Stimulated activated CD4-positive, alpha-beta T cell treated with anti-CD3 and anti-CD28 coated beads, Interleukin-4, amount 100 ng/mL, for 48 hours (primary cell): ENCODE measurements at places on chromosomes 16 and 17.

DNA sequence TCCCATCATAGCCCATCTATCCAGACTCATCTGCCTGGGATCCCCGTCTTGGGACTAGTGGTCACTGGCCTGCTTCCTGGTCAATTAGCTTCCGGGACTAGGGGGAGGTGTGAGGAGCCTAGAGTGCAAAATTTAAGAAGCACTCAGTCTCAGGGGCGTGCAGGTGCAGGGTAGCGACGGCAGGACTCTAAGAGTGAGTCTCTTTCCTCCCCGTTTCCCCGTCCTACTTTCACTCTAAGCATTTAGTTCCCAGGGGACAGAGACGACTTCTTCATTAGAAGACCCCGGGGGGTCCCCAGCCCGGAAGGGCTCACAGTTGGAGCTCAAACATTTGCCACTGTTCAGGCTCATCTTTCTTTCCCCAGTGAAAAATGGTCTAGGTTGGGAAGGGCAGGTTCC, 677 bp upstream of the ZNHIT3 start:
- no peak for DNase-seq

DNA sequence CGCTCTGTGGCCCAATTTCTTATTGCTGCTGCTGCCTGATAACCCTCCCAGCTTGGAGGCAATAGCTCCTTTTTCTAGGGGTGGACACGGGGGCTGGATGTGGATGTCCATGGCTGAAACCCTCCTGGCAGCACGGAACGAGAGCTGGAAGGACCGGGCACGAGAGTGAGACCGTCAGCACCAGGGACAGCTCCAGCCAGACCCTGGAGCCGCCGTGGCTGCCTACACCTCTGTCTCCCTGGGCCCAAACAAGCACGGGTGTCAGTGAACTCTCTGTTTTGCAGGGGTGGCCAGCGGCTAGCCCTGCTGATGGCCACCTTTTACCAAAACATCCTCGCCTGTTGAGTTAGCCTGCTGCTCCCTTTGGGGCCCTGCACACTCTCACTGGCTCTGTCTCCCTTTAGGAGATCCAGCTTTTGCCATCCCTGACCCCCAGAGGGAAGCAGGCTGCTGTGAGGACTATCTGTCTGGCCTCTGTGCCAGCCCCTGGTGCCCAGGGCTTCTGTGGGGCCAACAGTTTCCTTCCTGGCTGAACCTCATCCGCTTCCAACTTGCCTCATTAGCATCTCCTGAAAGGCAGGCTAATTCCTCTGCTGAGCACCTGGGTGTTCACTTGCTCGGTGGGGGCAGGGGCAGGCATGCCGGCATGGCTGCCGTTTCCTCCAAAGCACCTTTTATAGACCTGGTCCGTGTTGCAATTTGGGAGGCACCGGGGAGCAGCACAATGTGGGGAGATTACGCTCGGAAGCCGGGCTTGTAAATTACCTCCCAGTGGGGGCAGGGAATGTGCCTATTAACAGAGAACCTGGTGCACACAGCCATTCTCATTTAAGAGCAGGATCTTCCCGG, 118.1 kb downstream of the ENGASE start:
- peak; percentile 42 for DNase-seq

DNA sequence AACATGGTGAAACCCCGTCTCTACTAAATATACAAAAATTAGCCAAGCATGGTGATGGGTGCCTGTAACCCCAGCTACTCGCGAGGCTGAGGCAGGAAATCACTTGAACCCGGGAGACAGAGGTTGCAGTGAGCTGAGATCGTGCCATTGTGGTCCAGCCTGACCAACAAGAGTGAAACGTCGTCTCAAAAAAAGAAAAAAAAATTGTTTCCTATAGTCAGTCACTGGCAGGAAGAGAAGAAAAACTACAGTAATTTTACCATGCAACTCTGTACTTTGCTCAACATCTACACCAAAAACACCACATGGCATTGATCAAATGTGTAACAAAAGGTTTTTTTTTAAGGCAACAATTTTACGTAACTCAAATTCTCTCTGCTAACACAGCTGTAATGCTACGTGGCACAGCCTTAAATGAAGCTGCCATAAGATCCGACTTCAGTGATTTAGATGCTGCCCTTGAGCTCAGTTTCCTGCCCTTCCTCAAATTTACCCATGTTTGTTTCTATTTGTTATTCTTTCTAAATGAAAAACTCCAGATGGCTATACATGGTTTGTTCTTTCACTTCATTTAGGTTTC, 40.2 kb downstream of the CNOT1 start:
- no peak for DNase-seq

- DNase-seq, result no peak
These were observed 17.7 kb downstream of the CCL17 start for GRCh38 chr16:57422026-57422944.

- peak; percentile 44 for DNase-seq
These were observed 8.7 kb upstream of the UBE2G1 start for GRCh38 chr17:4375039-4375748.

- DNase-seq, result no peak
These were observed 4.5 kb downstream of the PRKCB start for GRCh38 chr16:23840310-23840709.

GRCh38 chr17:44759086-44759915, 513 bp downstream of the ADAM11 start:
- no peak for DNase-seq

GRCh38 chr16:66134875-66135274, 231.6 kb upstream of the CDH5 start:
- no peak for DNase-seq

GRCh38 chr17:37710344-37710886, 34.4 kb downstream of the HNF1B start:
- DNase-seq, result no peak

DNA sequence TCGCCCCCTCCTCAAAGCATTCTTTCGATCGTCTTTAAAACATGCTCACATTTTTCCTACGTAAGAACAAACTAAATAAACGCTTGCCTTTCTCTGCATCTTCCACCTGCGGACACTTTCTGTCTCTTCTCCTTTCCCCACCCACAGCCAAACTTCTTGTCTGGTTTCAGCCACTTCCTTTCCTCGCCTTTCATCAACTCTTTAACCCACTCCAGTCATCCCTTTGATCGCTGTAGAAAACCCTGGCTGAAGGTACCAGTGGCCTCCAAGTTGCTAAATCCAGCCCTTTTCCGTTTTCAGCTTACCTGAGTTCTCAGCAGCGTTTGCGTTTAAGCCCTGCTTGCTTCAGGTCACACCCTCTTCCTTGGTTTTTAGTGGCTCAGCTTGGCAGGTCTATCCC, 483 bp downstream of the RPA1 start:
- no peak for DNase-seq

- DNase-seq, result no peak
These were observed 33.9 kb upstream of the CLEC18B start for GRCh38 chr16:74455213-74455612.

DNA sequence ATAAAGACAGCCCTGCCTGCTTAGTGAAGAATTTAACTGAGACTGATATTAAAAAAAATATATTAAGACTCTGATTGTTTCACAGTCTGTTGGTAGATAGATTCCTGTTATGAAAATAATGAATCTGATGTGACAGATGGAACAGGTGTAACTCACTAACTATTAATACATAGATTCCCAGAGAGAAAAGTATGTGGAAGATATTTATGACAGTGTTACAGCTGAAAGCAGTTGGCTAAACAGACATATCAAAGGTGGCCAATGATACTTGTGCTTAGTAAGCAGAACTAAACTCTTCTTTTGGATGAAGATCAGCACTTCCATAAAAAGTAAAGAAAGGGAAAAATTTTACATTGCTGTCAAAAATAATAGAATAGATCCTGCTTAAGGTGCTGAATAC, 598.2 kb upstream of the CA10 start:
- no peak for DNase-seq

GRCh38 chr16:80500961-80501525, 39.8 kb upstream of the DYNLRB2 start:
- DNase-seq, result no peak

GRCh38 chr17:7123844-7124243, 9.2 kb upstream of the ASGR2 start:
- no peak for DNase-seq

DNA sequence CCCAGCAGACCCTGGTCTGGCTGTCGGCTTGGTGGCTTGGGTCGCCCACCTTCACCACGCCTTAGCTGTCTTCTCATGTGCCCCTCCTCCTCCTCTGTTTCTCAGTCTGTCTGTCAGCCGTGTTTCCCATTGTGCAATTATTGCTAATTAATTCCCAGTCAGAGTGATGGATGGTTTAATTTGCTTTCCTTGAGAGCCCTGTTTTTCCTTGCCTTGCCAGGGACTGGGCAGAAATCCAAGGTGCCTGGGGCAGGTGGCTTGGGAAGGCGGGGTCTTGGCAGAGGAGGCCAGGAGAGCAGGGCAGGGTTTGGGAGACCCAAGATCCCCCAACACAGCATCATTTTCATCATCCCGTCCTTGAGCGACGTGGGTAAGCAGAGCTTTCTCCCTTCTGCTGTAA, 21.3 kb downstream of the NECAB2 start:
- DNase-seq, result no peak

DNA sequence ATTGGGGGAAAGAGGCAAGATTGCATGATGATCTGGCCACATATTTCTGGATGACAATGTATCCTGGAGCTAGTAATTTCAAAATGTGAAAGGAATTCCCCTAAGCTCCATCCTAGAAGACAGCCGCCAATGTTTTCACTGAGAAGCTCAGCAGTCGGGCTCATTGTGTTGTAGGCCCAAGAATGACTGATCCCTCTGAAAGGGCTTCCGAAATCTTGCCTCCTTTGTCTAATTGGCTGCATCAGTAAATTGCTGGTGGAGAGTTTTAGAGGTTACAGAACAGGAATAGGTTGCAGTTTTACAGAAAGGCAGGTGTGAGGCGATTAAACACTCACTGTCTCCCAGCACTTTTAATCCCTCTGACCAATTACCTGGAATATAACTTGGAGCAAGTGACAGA, 464.1 kb upstream of the SALL1 start:
- no peak for DNase-seq

DNA sequence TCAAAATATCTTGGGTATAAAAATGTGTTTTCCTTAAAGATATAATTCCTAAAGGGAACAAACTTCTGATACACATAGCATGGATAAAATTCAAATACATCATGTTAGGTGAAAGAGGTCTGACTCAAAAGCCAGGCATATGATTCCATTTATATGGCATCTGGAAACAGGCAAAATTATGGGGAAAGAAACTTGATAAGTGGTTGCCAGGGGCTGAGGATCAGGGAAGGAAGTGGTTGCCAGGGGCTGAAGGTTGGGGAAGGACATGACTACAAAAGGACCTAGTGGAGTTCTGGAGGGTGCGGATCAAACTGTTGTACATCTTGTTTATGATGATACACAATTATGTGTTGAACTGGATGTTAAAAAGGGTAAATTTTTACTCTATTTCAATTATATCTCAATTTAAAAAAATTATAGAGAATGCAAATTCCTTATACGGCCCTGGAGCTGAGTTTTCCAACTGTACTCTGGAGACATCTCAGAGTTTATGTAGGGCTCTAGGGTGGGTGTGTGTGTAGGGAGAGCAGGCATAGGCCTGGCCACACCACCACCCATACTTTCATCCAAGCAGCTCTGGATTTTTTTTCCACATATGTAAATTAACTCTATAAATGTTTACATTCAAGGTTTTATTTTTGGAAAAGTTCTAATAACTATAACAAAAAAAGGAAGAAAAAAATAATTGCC, 55.0 kb downstream of the AMFR start:
- DNase-seq, result no peak

DNA sequence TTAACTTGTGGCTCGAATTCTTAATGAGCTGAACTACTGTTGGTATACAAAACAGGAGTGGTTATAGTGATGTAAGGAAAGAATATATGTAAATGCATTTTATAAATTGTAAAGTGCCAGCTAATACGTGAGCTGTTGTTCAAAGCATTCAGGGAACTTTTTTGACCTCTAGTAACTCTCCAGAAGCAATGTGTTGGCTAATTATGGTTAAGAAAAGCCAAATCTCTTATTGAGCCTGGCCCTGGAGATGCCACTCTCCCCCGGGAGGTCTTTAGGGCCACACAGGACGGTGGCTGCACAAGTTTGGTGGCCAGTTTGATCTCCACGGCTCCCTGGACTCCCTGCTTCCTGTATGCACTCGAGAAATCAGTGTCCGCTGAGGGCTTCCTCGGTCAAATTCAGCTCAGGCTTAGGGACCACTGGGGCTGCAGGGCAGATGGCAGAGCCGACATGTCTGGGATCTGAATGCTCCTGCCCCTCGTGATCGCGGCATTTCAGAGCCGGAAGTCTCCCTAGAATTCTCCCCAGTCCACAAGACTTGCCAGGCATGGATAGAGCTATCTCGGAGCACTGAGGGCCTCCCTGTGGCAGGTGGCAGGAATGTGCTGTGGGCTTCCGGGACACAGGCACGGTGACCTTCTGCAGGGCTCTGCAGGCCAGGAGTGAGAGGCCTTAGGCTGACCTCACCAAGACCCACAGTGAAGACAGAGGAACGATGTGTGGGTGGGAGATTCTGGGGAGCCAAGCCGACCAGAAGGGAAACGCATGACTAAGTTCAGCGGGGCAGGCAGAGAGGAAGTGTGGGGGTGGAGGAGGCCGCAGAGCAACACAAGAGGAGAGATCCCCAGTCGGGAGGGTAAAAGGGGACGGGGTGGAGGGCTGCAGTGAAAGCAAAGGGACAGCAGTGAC, 18.6 kb upstream of the PITPNM3 start:
- DNase-seq, result peak; percentile 30

- no peak for DNase-seq
These were observed 44.7 kb downstream of the COG7 start for GRCh38 chr16:23408242-23408822.

- no peak for DNase-seq
These were observed 3.9 kb upstream of the HEXIM1 start for GRCh38 chr17:45144199-45145034.

- DNase-seq, result no peak
These were observed 7.3 kb downstream of the CDK5R1 start for GRCh38 chr17:32493976-32494513.

DNA sequence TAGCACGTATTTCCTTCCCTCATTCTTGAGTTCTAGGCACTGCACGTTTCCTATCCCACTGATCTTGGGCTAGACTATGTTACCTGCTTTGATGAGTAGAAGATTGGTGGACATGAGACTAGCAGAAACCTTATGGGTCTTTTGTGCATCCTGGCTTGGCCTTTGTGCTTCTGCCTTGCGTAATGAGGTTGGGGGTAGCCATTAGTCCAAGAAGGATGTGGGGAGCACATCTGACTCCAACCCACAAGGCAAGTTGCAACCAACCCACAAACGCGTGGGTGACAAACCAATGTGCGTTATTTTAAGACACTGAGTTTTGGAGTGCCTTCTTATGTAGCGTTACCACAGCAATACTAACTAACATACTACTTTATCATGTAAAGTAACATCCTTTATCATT, 180.4 kb upstream of the IRX5 start:
- DNase-seq, result no peak

GRCh38 chr17:6642592-6642991, 1.7 kb downstream of the TXNDC17 start:
- DNase-seq, result no peak
